ENCODE measurements at places on chromosomes 2 and 18.

- no peak for DNase-seq
Measured at GRCh38 chr2:54000122-54000521, 29.3 kb upstream of the PSME4 start.

- DNase-seq: no peak
Measured at GRCh38 chr2:88967844-88968243, 276.4 kb downstream of the RPIA start.

- no peak for DNase-seq
Measured at GRCh38 chr2:24273598-24273997, 86.7 kb downstream of the ITSN2 start.

- DNase-seq: no peak
Measured at GRCh38 chr18:41543815-41544214, 411.2 kb upstream of the PIK3C3 start.

- DNase-seq: peak; percentile 68
Measured at GRCh38 chr2:201432038-201432620, 19.1 kb downstream of the TRAK2 start.

DNA sequence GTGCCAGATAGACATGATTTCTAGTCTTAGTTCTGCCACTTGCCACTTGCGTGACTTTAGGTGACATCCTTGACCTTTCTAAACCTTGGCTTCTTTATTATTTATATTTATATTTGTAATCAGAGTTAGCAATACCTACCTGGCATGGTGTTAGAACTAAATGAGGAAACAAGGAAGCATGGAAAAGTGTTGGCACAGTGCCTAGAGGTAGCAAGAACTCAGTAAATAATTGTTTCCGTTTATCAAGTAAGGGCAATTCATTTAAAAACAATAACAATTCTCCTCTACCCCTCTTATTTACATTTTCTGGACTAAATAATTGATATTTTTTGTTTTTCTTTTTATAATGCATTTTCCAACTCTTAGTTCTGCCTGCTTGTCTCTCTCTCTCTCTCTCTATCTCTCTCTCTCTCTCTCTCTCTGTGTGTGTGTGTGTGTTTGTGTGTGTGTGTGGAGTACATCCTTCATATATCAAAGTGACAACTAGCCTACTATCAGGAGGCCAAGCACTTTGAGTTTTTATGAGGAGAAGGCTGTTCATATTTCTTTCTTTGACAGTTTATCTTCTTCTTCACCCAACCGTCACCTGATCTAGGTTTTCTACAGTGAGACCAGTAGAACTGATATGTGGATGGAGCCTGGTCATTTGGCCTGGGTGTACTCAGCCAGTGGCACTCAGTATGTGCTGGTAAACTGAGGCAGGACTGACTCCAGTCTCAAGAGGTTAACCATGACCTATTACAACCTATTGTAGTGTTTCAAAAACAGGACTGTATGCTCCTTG, 134.5 kb downstream of the LRRTM1 start:
- DNase-seq: no peak

DNA sequence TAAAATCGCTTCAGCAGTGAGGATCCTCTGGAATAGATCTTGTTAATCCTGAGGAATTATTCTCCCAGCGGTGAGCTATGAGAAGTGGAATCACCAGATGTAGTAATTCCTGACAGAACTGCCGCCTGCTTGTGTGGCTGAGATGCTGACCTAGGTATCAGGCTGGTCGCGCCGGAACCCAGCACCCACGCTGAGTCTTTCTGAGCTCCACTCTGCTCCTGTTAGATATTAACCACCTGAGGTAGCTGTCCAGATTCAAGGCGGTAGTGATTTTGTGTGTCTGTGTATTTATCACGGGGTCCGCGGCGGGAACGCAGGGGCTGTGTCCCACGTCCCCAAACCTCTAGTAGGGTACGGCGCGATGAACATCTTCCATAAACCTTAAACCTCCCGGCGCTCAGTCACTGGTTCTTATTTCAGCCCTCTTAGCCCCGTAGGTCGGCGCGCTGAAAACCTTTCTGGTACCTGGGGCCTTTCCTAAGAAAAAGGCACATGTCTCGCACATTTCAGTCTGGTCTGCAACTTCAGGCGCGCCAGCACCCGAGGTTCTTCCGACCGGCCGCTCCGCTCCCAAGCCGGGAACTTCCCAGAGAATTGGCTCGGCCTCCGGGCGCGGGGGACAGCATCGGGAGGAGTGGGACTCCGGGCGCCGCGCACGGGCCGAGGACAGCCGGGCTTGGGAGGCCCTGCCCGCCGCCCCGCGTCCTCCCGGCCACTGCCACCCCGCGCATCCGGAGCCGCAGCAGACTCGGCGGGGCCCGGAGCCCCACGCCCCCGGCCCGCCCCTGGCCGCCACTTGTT, 542 bp upstream of the CNNM3 start:
- peak; percentile 11 for DNase-seq
